ENCODE measurements at places on chromosomes 7 and 10.

DNA sequence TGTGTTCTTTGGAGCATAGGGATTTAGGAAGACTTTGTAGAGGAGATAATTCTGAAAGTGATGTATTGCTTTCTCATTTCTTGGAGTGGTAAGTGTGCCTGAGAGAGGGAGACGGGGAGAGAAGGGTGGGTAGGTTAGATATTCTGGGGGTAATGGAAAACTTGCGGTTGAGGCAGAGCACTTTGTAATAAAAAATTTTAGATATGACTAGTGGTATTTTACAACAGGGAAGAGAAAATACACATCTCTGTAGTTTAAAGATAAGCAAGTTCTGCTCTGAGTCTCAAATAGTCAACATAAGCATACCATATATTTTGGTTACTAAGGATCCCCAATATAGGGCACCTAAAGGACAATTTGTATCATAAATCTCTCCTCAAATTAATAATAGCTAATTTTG lies 6.6 kb downstream of the VPS50 start:
- no peak for DNase-seq

DNA sequence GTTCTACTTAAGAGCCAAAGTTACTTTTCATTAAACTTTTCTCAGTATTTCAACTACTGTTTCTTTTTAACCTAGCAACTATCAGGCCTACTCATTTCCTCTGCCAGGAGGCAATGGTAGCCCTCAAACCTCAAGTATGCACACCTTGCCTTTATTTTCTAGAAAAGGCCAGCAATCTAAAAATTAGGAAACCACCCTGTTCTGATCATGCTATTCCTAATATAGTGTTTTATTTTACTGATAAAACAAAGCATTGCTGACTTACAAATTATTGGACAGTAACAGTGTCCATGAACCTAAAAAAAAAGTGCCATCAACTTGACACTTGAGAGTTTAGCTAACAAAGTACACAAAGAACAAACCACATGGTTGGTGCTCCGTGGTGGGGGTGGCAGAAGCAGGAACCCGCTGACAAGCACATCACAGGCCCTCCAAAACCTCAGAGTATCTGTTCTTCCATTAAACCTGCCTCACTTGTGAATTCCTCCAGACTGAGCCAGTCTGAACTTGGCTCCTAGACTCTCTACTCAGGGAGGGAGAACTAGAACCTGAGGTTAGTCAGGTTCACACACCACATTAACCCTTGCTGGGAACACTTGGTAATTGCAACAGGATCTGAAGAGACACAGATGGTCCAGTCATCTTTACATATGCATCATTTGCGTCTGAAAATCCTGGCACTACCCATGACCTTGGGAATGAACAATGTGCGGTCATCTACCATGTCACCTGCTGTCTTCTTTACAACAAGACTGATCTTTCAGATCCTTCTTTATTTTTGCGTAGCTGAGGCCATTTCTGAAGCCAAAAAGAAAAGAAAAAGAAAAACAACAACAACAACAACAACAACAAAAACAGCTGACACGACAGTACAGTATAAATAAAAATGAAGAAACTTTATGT lies 31.9 kb downstream of the PIP4K2A start:
- no peak for DNase-seq

DNA sequence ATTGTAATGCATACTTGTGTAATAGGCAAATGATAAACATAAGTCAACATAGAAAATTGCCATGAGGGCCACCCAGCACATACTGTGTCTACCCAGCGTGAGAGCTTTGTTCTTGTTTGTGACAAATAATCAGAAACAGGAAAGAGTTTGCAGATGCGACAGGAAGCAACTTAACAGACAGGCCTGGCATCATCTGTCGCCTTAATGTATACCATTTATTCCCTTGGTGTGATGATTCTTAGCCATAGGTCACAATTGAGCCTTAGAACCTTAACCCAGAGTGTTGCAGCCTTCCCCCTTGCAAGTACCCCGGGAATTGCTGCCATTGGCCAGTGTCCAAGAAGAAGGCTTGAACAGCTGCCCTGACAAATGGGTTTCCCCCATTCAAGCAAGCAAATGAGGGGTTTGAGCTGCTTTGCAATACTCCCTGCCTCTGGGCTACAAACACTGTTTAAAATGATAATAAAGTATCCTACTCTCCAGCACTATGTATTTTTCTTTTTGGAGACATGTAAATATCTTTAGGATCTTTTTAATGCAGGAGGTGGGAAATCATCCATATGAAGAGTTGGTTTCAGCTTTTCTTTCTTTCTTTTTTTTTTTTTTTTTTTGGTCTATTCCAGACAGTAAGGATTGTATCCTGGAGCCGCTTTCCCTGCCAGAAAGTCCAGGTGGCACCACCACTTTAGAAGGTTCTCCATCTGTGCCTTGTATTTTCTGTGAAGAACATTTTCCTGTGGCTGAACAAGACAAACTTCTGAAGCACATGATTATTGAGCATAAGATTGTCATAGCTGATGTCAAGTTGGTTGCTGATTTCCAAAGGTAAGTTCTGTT lies 80.0 kb downstream of the ZNF277 start:
- no peak for DNase-seq

DNA sequence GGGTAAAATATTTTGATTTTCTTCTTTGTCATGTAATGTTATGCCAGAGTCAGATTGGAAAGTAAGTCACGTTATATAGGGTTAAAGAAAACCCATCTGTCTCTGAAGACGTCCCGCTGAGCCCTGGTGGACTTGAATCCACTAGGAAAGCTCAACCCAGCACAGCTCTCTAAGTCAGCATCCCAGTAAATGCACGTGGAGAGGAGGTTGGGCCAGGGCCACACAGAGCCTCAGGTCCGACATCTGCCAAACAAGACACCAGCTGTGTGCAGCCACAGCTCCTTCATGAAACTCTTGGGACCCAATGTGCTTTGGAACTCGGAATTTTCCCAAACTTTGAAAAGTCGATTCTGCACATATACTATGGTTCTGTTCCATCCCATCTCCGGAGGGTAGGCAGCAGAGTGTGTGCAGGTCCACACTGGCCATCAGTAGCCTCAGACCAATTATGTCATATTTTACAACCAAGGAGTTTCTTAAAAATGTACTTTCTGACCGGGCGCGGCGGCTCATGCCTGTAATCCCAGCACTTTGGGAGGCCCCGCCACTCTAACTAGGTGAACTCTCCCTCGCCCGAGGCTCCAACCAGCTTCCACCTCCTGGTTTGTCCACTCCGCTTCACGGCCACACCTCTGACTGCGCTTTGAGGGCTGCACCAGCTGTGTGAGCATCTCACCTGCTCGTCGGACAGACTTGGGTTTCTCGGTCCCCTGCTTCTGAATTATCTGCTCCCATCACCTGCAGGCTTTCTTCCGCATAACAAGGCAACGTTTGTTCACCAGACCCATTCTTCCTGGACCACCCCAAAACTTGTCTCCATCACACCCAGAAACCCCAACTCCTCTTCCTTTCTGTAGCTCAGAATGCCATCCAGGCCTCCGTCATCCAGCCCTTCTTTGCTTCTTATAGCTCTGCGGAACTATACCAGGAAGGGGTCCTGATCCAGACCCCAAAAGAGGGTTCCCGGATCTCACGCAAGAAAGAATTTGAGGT lies 29.7 kb upstream of the DNAJB6 start:
- no peak for DNase-seq

GRCh38 chr7:108136191-108136688 lies 6.1 kb upstream of the LAMB4 start:
- no peak for DNase-seq

DNA sequence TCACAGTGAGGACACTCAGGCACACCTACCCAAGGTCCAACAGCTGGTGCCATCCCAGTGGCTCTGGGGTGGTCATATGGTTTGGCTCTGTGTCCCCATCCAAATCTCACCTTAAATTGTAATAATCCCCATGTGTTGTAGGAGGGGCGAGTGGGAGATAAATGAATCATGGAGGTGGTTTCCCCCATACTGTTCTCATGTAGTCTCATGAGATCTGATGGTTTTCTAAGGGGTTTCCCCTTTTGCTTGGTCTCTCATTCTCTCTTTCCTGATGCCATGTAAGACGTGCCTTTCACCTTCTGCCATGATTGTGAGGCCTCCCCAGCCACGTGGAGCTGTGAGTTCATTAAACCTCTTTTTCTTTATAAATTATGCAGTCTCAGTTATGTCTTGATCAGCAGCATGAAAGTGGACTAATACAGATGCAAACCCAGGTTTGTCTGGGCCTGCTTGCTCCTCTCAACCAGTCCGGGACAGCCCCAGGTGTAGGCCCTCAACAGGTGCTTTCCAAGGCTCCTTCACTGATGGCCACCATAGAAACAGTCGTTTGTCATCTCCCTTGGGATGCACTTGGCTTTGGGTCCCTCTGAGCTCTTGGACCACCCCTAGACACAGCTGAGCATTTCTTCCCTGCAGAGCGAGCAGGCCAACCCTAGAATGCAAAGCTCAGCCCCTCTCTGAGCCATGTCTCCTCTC lies 101.3 kb upstream of the CTBP2 start:
- no peak for DNase-seq

DNA sequence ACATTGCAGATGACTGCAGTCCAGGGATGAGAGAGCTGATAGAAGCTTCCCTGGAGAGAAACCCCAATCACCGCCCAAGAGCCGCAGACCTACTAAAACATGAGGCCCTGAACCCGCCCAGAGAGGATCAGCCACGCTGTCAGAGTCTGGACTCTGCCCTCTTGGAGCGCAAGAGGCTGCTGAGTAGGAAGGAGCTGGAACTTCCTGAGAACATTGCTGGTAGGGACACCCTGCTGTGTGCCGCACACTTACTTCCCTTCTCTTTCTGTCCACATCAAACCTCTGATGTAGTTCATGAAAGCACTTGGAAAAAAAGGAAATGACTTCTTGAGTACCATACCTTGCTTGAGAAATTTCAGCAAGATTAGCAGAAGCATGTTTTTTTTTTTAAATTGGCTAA lies 25.3 kb downstream of the MAP3K8 start:
- DNase-seq: no peak

GRCh38 chr10:109880886-109881768 lies 42.2 kb downstream of the XPNPEP1 start:
- DNase-seq: no peak
